H7 (cell line): ENCODE measurements at places on chromosomes 16 and 17. TPM values are rescaled to one million over a fixed set of nuclear protein-coding genes. Genes with fewer than 3 reads are reported as not detected.

GRCh38 chr16:17129971-17130370, 340.8 kb downstream of the XYLT1 start:
- DNase-seq: no peak

GRCh38 chr16:745739-746138, 4.9 kb upstream of the CIAO3 start:
- peak; percentile 99 for DNase-seq

Gene C17orf113
- 1.0 and 1.1 TPM in 2 replicates for total RNA-seq

Gene MYH13
- 0.22 TPM in 1 of 2 replicates, not detected in the other for total RNA-seq

DNA sequence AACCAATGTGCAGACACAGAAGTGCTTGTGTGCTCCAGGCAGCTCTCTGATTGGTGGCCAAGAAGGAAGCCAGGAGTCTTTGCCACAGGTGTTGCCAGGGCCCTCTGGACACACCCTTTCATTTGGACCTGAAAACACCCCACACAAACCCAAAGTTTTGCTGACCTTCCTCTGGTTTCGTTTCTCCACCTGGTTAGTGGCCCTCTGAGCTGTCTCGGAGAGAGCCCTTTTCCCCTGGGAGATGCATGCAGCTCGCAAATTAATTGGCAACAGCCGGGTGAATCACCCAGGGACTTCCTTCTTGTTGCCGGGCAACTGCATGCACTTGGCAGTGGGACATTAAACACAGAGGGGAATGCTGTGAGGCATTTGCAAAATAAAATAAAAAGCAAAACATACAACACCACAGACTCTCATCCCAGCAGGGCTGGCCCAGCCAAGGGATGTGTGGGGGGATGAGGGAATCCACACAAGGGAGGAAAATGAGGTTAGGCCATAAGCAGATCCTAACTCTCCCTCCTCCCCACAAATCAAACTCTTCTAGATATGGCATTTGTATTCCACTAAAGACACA, 286.6 kb downstream of the SOX9 start:
- peak; percentile 75 for DNase-seq

DNA sequence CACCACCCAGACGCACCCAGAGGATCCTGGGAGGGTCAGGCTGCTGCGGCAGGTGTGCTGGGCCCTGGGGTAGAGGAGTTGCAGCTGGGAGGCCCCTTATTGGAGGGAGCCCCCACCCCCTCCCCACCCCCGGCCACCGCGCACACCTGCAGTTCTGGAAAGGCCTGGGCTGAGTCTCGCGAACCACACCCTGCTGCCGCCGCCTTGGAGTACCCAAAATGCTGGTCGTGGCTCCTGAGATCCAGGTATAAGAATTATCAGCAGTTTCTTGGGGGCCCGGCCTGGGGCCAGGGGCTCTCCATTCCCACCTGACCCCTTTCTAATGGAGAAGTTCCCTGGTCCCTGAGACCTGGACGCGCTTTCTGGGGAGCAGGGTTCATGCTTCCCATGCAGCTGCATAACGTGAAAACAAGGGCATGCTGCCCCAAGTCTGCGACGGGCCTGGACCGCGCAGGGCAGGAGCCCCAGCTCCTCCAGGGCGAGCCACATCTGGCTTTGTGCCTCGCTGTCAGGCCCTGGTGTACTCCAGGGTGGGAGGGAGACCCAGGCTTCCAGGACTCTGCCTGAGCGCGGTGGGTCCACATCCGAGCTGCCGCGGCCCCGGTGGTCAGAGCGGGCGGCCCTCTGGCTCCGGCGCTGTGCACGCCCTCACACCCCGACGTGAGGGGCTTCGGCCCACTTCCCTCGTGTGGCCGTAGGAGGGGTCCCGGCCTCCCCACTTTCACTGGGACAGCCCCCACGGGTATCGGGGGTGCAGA, 7.3 kb upstream of the SNAI3 start:
- DNase-seq: no peak
